ENCODE measurements at places on chromosomes 11 and 22.
A peak's percentile ranks its signal among the peaks of the same experiment; 100 is the strongest.

GRCh38 chr22:22897091-22897490 is 9.5 kb downstream of the IGLL5 start:
- DNase-seq, result no peak

DNA sequence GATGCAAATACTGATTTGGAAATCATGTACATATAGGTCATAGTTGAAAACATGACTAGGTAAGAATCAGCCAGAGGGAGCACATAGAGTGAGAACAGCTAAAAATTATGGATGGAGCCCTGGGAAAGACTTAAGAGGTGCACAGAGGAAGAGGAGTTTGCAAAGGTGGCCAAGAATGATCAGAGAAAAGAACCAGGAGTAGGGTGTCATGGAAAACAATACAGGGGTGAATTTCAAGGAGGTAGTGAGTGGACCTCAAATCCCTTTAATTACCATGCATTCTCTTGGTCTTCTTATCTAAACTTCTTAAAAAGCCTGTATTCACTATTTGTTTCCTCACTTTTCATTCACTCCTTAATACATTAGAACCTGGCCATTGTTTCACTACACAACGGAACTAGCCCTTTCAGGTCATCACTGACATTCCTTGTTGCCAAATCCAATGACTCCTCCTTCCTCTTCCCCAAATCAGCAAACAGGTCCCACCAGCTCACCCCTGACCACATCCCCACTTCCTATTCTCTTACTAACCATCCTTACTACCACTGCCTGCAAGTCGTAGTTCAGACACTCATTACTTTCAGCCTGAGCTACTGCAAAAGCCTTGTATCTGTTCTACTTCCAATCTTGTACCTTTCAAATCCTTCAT is 22.6 kb downstream of the BUD13 start:
- DNase-seq, result no peak

GRCh38 chr22:19519041-19519926 is 4.9 kb downstream of the CLDN5 start:
- DNase-seq, result no peak

- DNase-seq, result no peak
Measured at GRCh38 chr11:76885390-76886097, 24.8 kb downstream of the ACER3 start.

DNA sequence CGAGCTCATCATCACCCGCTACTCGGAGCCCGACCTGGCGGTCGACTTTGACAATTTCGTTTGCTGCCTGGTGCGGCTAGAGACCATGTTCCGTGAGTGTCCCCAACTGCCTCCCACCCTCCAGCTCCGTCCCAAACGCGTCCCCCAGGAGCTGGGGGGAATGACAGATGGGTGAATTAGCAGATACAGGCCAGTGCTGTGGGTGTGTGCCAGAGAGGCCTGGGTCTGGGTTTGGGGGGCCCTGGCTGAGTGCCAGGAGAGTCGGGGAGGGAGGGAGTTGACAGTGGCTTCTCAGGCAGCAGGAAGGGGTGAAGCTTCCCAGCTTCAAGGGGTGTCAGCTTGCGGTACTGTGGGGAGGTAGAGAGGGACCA is 28.6 kb downstream of the CAPN1 start:
- DNase-seq, result no peak

- DNase-seq, result no peak
Measured at GRCh38 chr11:75592715-75593114, 30.7 kb downstream of the SERPINH1 start.

GRCh38 chr11:19345848-19346681 is 105.3 kb upstream of the E2F8 start:
- DNase-seq, result no peak

- DNase-seq, result no peak
Measured at GRCh38 chr11:65221026-65221425, 39.3 kb downstream of the CAPN1 start.

DNA sequence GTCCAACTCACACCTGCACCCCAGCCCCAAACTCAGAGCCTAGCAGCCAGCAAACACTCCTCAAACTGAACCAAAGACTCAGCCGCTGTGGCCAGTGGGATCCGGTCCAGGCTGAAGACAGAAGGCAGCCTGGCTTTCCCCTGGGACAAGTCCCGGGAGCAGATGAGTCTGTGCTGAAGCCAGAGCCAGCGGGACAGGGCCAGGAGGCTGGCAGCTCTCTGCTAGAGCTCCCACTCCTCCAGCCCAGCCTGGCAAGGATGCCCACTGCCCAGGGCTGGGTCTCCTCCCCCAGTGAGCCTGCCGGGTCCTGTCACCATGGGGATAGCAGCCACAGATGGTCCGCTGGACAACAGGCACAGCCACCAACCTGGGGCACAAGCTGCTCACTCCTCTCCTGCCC is 42.9 kb upstream of the PRR5 start:
- no peak for DNase-seq

- no peak for DNase-seq
Measured at GRCh38 chr11:126088999-126089398, 26.3 kb upstream of the CDON start.

GRCh38 chr11:47189100-47189834 is 3.0 kb upstream of the PACSIN3 start:
- no peak for DNase-seq

DNA sequence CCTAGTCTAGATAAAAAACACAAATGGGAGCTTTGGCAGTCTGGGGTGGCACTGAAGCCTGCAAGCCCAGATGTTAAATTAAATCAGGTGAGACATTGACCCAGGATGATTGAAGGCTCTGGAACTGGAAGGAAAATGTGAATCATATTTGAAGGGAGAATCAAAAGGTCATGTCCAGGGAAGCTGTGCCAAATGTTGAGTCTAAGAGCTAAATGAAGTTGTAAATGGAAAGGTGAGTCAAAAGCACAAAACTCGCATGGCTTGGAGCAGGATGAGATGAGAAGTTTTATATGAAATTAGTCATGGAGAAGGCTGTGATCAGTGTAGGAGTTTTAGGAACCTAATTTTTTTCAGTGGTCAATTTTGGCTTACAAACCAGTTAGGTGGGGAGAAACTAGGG is 301.1 kb downstream of the BLID start:
- DNase-seq, result no peak

DNA sequence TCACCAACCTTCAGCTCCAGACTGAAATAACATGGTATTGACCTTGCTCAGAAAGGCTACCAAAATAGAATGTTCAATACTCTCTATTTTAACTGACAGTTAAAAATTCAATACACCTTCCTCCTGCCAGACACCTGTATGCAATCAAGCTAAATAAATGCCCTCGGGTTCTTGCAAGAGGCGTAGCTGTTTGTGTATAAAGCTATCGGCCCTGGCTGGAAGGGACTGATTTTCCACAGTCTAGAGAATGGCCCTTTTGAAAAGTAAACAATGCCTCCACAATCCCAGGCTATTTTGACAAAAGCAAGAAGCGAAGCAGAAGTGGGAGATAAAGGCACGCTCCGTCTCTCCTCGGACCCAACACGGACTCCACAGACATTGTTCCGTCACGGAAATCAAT is 791.2 kb downstream of the BRD1 start:
- DNase-seq, result no peak

GRCh38 chr11:10654811-10655150 is 38.8 kb downstream of the IRAG1 start:
- no peak for DNase-seq

DNA sequence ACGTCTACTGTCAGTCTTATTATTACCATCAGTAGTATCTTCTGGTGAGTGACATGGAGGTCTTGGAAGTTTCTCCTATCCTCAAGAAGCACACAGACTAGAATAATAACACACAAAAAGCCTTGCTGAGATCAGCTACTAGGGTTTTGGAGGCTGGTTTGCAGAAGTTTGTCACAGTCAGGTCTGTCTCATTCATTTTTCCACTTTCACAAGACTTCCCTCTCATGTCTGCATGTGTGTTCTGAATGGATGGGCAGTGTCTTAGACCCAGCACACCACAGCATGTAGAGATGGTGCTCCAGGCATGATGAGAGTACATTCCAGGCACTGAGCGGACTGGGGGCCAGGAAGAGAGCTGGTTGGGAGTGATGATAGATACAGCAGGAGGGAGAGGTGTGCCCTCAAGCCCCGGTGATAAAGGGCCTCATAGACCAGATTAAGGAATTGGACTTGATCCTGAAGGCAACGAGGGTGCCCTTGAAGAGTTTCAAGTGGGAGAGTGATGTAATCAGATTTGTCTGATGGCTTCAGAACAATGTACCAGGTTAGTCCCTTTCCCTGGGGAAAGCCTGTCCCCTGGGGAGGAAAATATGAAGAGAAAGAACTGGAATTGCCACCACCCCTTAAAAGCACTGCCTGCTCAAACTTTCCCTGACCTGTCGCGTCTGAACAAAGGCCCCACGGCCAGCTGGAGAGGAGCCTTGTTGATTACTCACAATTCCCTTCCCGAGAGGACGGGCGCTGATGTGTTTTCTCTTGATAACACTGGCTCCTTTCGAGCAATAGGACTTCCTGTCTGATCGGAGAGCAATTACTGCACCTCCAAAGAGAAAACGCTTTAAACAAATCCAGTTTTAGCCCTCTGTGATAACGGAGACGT is 45.1 kb upstream of the LMO2 start:
- DNase-seq, result no peak

GRCh38 chr11:48006301-48006992 is 26.1 kb downstream of the PTPRJ start:
- DNase-seq, result no peak

- DNase-seq, result no peak
Measured at GRCh38 chr22:44497218-44497904, 672 bp downstream of the RTL6 start.

DNA sequence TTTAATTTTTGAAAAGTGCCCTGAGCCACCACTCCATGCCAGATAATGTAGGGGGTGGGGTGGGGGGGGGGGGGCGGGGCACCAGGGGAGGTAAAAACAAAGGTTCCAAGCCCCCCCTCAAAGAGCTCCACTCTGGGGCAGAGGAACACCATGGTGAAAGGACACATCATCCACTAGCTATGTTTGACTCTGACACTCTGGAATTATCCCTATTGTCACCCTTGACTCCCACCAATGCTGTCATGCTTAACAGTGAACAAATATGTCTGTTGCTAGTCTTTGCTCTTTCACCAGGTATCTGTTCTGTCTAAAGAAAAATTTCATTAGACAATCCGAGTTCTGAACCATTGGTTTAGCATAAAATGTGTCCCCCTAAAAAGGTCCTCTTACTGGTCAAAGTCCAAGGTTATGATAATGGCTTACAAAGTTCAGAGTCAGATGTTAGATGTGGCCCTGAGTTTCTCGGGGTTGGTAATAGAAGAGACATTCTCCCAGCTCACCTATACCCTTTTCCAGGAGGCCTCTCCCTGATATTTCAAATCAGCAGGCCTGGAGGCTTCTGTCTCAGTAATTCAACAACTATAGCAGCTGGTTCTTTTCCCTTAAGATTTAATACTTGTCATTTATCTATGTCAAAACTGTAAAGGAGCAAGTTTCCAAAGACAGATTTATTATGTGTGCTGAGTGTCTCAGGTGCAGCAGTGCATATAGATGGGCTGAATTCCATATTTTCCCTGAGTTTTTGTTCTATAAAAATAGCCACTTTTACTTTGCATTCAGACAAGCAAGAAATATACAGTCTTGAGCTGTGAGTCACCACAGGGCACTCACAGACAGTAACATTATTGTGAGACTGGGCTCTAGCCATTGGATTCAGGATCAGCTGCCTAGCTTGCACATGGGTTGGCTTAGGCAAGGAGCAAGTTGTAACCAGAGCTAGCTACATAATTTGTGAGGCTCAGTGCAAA is 174.1 kb downstream of the CSNK2A3 start:
- no peak for DNase-seq

DNA sequence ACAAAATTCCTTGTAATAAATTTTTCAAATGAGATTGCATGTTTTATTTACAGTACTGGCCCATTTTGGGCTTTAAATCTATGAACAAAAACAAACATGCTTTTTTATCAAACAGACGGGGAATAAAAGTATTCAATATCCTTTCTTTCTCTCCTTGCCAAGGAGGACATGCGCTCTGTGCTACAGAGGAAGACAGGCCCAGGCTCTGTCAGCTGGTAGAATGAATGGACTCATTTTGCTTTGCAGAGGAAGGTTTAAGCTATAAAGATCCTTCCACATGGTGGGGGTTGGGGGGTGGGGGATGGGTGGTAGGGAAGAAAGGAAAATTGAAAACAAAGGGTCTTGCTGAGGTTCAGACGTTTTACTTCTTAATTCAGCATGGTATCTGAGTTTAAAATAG is 575.6 kb downstream of the INSC start:
- DNase-seq, result no peak

- DNase-seq, result peak; percentile 80
Measured at GRCh38 chr22:37566903-37567798, 6.9 kb downstream of the CDC42EP1 start.

DNA sequence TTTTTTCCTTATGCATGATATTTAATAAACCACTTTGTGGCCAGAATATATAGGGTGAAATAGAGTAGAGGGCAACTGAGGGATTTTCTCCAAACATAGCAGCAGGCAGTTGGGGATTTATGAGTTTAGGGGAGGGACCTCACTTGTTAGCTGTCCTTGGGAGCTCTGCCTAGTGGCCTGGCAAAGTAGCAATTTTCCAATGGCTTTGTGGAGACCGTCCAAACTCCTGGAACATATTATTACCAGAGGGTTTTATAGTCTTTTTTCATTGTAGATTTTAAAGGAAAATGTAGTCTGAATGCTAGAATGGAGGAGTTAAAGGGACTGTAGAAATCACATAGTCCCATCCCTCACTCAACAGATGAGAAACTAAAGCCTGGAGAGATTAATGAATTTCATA is 32.3 kb downstream of the AMOTL1 start:
- DNase-seq, result no peak

GRCh38 chr11:47111318-47111804 is 65.3 kb downstream of the ARFGAP2 start:
- no peak for DNase-seq
